H4 (cell line): ENCODE measurements at places on chromosomes 13 and 19. TPM values are rescaled to one million over a fixed set of nuclear protein-coding genes. Genes with fewer than 3 reads are reported as not detected.

The CGB7 gene
- not detected in 2 replicates for total RNA-seq

The HIPK4 gene
- not detected in 2 replicates for total RNA-seq

- DNase-seq, result no peak
Observed at GRCh38 chr13:109963960-109964563, 177.7 kb upstream of the IRS2 start.

The IGFL4 gene
- total RNA-seq, result not detected in 2 replicates

DNA sequence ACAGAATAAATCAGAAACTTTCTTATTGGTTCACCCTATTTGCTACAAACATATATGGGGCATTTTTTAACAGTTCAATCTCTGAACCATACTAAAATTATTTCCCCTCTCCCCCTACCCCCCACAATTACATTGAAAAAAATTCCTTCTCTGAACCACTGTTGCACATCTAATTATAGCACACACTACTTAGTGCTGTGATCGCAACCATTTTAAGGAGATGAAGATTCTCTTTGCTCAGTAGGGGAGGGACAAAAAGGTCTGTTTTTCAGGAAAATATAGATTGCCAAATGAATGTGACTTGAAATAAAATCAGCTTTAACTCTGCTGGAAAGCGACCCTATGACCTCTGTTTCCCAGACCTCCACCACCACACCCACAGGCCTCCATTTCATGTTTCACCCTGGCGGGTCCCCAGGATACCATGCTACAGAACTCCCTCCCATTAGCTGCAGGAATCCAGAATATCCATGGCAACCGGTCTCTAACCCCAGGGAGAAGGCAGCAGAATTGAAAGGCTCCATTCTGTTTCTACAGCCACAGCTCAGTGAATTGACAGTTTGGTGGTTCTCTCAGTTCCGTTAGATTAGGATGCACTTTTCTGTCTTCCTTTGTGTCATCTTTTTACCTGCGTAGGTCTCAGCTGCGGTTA is 286.3 kb downstream of the TBC1D4 start:
- DNase-seq, result no peak

- no peak for DNase-seq
Observed at GRCh38 chr13:60356970-60357369, 40.0 kb upstream of the TDRD3 start.

The CAMSAP3 gene
- total RNA-seq, result 0.31 and 0.43 TPM in 2 replicates

- no peak for DNase-seq
Observed at GRCh38 chr19:48218997-48219396, 36.7 kb downstream of the CARD8 start.

The CPT1C gene
- total RNA-seq, result 1.6 and 2.6 TPM in 2 replicates

DNA sequence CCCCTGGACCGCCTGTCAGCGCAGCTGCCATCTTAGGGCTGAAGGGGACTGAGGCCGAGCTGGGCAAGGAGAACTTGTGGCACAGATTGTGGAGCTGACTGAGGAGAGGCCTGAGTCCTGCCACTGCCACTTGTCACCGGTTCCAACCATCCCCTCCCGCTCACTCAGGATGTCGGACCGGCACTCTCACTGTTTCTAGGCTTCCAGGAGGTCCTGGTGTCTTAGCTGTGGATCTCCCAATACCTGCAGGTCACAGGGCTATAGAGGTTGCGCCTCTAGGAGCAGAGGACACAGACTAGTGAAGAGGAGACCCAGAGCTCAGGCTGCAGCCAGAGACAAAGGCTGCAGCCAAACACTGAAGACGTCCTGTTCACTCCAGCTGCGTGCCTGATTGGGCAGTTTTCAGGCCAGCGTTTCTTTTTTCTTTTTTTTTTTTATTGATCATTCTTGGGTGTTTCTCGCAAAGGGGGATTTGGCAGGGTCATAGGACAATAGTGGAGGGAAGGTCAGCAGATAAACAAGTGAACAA is 15.3 kb upstream of the ZNF486 start:
- DNase-seq, result no peak

GRCh38 chr13:102694937-102695336 is at the start of gene METTL21C:
METTL21C (minus strand) TSS chr13:102695044; CDS start chr13:102694498, 546 bp downstream.
- no peak for DNase-seq

The PCP2 gene
- not detected in 2 replicates for total RNA-seq

The HIF3A gene
- total RNA-seq, result not detected in 2 replicates

The MBD3L3 gene
- not detected in 2 replicates for total RNA-seq

GRCh38 chr19:38932425-38933179 is 1.9 kb downstream of the MRPS12 start:
- peak; percentile 60 for DNase-seq

The LILRB1 gene
- total RNA-seq, result not detected in 2 replicates

- DNase-seq, result no peak
Observed at GRCh38 chr13:98103942-98104880, 38.7 kb upstream of the FARP1 start.
